ENCODE measurements at places on chromosomes 1 and 21. TPM values are rescaled to one million over a fixed set of nuclear protein-coding genes. Genes with fewer than 3 reads are reported as not detected.

The IL24 gene
- total RNA-seq = 2.4 TPM

The TCHH gene
- total RNA-seq = not detected

The PAPPA2 gene
- 7.0 TPM for total RNA-seq

The HCRTR1 gene
- total RNA-seq = not detected

The ZBED6 gene
- total RNA-seq = 14.3 TPM

The SLAMF9 gene
- not detected for total RNA-seq

The PPIAL4G gene
- total RNA-seq = not detected

The FOXO6 gene
- total RNA-seq = not detected

Measured in GM23248 (cell line).